ENCODE measurements at places on chromosomes 16 and 17.

DNA sequence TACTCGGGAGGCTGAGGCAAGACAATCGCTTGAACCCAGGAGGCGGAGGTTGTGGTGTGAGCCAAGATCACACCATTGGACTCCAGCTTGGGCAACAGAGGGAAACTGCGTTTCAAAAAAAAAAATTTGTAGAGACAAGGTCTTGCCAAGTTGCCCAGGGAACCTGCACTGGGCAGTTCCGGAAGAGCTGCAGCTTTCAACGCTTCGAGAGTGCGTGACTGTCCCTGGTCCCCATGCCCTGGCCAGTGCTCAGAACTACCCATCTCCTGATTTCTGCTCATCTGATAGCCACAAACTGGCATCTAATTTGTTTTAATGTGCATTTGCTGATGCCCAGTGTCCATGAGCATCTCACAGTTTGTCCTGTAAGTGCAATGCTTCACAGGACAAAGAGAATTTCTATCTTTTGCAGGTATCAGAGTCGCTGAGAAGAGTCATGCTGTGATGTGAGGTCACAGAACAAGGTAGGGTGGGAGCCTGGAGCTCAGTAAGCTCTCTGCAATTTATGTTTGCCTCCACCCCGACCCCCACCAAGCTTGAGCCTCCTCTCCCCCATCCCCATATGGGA lies 3.9 kb downstream of the ACTG1 start:
- DNase-seq = no peak

DNA sequence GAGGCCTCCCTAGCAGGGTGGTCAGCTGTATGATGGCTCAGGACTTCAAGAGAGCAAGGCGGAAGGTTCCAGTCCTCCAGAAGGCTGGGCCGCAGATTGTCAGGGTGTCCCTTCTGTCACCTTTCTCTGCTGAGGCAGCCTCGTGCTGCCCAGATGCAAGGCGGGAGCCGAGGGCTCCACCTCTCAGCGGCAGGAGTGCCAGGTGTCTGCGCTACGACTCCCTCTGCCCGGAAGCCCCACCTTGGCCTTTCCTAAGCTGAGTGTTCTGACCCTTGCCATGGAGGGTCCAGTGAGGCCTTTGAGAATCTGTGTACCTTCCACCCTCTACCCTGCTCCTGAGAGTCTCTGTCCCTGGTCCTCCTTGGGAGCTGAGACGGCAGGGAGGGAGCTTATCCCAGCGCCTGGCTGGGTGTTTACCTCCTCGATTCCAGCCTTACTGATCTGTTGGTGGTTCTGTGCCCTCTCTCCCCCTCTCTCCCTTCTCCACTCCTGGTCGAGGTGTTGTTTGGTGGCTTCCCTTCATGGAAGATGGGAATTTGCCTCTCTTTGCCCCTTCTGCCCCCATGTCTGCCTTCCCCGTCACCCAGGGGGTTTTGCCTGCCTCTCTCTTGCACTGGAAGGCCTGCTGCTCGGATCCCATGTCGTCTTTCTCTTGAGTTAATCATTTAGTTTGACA lies 2.2 kb upstream of the ZNF750 start:
- DNase-seq = no peak

DNA sequence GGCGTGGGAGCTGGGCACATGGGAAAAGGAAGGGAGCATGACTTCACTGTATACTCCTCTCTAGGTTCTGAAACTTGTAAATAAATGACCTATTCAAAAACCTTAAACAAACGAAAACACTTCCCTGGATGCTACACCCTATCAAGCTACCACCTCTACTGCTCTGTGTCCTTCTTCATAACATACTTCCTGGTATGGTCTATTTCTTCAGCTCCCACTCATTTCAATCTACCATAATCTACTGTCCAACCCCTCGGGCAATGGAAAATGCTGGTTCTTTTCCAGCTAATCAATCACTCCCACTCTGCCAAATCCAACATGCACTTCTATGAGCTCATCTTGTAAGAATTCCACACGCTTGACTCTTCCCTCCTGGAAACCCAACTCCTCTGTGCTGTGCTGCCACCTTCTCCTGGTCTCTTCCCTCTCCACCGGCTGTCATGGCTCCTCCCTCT lies 42.4 kb downstream of the AMFR start:
- no peak for DNase-seq

GRCh38 chr16:77208382-77208781 lies 9.2 kb downstream of the SYCE1L start:
- no peak for DNase-seq

DNA sequence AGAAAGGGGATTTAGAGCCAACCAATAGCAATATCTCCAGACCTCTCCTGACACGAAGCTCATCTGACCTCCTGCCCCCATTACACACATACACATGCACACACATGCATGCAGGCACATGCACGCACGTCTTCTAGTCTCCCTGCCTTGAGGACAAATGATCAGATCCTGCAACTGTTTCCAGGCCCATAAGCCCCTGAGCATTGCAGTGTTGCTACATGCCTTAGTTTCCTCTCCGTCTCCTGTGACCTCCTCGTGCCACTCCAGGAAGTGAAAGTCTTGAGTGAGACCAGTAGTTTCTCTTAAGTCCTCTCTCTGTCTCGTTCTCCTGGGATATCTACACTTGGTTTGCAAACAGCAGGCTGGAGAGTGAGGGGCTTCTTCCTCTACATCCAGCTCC lies 8.2 kb downstream of the CIITA start:
- DNase-seq = no peak

DNA sequence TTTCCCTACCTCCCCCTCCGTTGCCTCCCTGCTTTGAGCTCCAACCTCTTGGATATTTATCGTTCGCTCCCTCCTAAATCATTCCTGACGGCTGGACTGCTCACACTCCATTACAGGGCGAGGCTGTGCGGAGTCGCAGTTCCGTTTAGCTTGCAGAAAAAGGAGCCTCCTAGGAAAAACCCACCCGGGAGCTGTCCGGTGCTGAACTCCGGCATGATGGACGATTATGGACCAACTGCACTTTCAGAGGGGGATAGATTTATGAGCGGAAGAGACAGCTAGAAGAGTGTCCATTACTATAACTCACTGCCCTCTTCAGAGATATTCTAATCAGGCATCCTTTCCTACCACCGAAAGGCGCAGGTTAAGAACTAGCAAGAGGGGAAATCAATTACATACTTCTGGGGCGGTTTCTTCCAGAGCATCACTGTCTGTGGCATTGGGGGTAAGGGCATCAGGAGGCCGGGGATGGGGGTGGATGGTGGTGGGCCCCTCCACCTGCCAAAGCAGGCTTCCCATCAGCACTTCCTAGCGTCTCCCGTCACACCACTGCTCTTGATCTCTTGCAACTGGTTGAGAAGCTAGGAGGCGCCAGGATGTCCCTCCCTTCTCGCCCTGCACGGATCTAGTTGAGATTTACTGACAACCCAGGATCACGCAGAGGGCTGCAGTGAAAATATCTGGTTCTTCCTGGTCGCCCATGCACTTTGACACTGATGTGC lies 251.2 kb downstream of the ENGASE start:
- no peak for DNase-seq

DNA sequence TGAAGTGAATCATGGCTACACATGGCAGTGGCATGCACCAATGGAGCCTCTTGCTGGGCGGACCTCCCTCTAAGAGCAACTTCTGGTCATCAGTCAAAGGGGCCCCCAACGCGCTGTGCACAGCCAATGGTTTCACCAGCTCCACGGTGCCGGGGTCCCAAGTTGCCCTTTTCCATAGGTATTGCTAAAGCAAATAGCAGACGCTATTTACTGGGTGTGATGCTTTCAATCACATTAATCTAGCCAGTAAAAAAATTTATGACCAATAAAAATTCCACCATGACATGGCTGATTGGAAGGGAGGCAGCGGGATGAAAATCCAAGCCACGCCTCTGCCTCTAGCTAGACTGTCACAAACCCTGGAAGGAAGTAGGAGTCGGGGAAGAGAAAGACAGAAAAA lies 680.3 kb upstream of the SOX9 start:
- no peak for DNase-seq

- DNase-seq = no peak
Observed at GRCh38 chr17:61966191-61966590, 38.4 kb upstream of the INTS2 start.

DNA sequence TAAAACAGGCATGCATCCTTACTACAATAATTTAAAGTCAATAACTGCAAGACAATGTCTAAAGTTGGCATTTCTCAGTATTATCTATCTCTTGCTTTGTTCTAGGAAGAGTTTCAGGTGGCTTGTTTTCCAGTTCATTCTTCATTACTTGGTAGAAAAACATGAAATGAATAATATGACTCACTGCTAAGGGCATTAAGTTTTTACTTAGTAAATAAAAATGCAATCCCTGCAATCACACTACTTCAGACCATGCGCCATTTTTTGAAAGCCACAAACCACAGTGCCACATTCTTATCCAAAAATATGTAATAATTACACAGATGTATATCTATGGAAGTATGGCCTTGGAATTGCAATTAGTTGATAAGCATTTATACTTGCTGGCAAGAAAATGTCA lies 55.4 kb downstream of the CREBBP start:
- no peak for DNase-seq

- DNase-seq = no peak
Observed at GRCh38 chr16:48102083-48103008, 53.4 kb downstream of the ABCC12 start.

DNA sequence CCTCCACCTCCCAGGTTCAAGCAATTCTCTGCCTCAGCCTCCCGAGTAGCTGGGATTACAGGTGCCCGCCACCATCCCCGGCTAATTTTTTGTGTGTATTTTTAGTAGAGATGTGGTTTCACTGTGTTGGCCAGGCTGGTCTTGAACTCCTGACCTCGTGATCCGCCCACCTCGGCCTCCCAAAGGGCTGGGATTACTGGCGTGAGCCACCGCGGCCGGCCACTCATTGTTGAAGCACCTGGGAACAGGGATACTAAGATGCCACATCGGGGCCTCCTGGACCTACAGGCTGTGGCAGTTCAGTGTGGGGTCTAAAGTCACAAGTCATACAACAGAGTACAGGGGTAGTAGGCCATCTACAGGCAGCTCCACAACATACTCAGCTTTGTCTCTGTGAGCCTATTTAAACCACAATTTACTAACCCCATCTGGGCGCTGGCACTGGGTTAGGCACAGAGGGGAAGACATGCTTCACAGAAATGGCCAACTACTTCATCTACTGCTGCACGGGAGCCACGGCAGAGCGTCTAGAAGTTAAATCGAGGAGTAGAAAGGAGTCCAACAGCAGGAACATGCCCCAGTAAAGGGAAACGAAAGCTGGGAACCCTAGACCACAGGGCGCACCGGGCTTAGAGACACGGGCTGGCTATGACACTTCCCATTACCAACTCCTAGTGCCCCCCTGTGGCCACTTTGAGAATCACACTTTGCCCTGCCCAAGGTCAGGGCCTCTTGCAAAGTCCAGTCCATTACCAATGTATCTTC lies 4.3 kb downstream of the VAMP2 start:
- peak; percentile 80 for DNase-seq

DNA sequence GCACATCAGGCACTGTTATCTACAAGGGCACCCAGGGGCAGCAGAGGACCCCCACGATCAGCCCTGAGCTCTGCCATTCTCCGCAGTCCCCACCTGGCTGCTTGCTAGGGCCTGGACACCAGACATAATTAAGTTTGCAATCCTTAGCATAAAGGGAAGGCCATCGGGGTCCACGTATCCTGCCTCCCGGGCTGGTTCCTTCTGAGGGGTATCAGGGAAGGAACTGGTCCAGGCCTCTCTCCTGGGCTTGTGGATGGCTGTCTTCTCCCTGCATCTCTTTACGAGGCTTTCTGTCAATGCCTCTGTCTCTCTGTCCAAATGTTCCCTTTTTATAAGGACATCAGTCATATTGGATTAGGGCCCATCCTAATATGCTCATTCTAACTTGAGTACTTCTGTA lies 77.8 kb downstream of the CYLD start:
- no peak for DNase-seq

- DNase-seq = no peak
Observed at GRCh38 chr17:76417499-76418143, 33.2 kb downstream of the SPHK1 start.

DNA sequence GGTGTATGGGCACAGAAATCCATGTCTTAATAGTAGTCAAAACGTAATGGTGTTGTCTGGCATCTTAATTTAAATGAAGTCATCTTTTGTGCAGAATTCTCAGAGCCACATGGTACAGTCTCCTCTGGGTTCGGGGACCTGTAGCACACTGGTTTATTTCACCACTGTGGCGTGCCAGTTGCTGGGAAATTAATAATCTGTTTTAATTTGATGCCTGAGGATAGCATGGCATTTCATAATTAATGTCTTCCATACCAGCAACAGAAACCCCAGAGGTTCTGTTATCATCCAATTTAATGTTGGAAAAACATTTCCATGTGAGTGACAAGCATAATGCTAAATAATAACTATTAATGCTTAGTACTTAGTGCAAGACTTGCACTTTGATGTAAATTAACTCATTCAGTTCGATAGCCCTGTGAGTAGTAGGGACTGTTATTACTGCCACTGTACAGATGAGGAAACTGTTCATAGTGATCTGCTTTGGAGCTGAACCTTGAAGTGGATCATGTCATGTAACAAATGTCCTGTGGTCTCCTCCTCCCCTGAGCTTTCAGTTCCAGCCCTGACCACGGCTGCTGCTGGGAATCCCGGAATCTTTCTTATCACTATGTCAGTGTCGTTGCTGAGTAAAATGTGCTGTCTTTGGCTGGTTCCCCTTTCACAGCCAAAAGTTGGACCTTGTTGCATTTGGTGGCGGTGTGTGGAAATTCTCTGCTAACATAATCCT lies 51.2 kb downstream of the SNX29 start:
- DNase-seq = no peak

- no peak for DNase-seq
Observed at GRCh38 chr16:57844416-57845030, 42.2 kb upstream of the KIFC3 start.

DNA sequence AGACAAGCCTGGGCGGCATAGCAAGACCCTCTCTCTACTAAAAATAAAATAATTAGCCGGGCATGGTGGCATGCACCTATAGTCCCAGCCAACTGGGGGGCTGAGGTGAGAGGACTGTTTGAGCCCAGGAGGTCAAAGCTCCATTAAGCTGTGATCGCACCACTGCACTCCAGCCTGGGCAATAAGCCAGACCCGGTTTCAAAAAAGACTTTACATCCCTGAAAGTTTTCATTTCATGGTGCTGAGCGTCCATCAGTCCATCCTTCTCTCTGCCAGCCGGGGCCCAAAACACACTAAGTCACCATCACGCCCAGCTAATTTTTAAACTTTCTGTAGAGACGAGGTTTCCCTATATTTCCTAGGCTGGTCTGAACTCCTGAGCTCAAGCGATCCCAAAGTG lies 10.6 kb downstream of the RAB40B start:
- no peak for DNase-seq

- no peak for DNase-seq
Observed at GRCh38 chr17:78535273-78536197, 41.7 kb downstream of the DNAH17 start.

GRCh38 chr16:4369007-4369733 lies 2.5 kb upstream of the VASN start:
- DNase-seq = no peak

DNA sequence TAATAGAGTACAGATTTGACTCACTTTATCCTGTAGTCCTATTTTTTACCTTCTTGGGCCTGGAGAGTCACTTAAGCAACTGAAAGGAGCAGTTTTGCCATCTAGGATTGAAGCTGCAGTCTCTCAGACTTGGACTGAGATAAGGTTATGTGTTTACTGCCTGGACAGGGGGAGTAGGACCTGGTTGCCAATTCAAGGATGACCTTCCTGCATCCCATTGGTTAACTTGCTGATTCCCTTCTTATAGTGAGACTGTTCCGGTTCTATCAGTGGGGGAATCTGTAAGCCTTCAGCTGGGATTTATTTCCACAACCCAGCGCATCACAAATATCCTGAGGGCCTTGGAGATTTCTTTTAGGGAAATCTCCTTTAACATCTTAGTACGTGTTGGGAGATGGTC lies 2.9 kb downstream of the UBN1 start:
- no peak for DNase-seq
